NCI-H187 treated with DMSO at 0.1 percent for 48 hours (cell line): ENCODE measurements at places on chromosomes 1 and 21.

- DNase-seq: no peak
Measured at GRCh38 chr1:186094172-186094571, 280.9 kb downstream of the TPR start.

DNA sequence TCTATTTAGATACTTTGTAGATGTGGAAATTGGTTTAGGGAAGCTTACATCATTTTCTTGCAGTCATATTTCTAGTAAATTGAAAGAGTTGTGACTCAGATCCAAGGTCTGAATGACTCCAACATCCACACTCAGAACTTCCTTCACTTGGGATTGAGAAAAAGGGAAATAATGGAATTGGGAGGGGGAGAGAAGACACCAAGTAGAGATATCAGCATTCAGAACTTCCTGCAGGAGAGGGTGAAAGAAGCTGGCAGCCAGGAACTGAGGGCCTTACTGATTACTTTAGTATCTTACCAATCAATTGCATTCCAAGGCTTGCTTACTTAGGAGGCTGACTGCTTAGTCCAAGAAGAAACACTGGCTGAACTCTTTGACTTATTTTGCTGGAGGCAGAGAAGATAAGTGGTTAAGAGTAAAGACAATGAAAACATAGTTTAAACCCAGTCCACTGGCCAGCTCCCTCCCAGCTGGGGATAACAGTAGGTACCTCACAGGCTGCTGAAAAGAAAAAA is 21.7 kb downstream of the APP start:
- no peak for DNase-seq

- DNase-seq: no peak
Measured at GRCh38 chr1:160662910-160663309, 16.1 kb upstream of the SLAMF1 start.

- no peak for DNase-seq
Measured at GRCh38 chr1:203453616-203454015, 22.0 kb upstream of the PRELP start.

DNA sequence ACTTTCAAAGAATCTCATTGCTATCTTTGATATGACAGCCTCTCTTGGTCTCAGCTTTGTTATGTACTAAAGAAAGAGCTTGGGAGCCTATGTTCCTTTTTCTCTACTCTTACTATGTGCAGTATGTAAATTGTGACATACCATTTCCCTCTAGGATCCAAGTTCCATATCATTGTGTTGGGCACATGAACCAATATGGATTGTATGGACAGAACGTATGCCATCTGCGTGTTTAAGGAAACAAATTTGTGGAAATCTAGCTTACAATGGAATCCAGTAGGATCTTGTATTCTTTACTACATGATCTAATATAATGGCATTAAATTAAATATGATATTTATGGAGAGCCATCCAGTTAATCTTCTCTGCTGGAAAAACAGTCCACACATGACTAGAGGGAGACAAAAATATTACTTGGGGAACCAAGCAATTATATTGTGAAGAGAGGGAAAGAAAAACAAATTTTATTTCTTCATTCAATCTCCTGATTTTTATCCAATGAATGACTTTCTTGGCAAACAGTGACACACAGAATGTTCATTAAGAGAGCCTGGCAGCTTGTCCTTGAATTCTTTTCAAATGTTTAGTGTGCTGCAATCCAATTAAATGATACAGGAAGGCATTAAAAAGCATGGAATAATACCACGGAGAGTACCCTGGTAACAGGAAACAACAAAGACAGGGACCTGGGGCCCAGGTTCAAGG is 106.5 kb upstream of the DAB1 start:
- DNase-seq: no peak

DNA sequence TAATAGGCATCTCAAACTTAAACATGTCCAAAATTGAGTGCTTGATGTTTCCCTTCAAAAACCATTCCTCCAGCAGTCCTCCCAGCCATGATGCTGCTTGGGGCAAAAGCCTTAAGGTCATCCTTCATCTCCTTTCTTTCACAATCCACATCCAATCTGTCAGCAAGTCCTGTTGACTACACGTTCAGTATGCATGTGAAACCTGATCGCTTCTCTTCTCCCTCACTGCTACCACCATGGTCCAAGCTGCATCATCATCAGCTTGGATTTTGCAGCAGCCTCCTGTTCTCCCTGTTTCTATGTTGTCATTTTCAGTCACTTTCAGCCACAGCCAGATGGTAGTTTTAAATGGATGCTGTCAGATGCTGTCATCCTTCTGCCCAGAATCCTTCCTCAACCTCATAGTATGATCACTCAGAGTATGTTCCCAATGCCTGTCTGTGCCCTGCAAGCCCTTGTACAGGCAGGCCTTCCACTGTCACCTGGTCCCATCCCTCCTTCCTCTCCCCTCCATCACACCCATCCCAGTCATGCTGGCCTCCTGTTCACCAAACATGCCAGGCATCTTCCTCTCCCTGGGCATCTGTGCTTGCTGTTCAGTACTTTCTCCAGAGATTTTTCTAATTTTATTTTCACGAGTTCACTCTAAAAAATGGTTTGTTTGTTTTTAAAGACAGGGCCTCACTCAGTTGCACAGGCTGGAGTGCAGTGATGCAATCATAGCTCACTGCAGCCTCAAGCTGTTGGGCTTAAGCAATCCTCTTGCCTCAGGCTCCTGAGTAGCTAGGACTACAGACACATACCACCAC is 66.0 kb downstream of the SYDE2 start:
- DNase-seq: no peak

GRCh38 chr1:69109277-69109676 is 458.4 kb upstream of the LRRC7 start:
- DNase-seq: no peak

DNA sequence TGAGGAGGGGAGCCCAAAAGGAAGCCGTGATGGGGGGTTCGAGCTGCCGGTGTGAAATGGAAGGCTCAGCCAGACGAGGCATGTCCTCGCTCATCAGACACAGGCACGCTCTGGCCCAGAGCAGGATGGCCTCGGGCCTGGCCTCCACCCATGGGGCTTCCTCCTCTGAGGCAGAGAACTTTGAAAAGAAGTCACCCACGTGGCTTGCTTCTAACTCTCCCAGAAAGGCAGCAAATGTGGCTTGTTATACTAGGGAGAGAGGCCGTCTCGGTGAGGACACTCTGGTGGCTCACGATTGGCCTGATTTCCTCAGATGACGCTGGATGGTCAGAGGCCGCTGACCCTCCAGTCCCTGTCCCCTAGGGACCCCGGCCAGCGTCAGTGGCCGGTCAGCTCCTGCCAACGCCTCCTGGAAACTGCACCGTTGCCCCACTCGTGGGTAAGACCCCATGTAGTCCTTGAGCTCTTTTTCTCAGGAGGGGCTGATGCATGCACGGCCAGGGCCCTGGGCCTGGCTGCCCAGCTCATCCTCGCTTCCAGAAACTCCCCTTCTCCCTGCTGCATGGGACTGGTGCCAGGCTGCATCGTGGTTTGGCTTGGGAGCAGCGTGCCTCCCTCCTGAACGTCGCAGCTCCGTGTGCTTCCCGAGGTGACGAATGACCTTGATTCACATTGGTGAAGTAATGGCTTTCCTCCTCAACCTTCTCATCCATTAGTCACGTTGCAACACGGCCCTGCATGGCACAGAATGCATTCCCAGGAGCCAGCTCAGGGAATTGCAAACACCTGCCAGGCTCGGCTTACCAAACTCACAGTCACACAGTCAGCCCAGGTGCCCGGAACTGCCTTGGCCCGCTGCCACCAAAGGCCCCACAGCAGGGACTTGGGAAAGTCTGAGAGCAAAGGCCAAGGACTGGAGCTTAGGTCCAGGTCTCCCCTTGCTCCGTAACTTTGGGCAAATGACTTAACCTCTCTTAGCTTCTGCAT is 58.8 kb downstream of the TOMM20 start:
- DNase-seq: no peak

DNA sequence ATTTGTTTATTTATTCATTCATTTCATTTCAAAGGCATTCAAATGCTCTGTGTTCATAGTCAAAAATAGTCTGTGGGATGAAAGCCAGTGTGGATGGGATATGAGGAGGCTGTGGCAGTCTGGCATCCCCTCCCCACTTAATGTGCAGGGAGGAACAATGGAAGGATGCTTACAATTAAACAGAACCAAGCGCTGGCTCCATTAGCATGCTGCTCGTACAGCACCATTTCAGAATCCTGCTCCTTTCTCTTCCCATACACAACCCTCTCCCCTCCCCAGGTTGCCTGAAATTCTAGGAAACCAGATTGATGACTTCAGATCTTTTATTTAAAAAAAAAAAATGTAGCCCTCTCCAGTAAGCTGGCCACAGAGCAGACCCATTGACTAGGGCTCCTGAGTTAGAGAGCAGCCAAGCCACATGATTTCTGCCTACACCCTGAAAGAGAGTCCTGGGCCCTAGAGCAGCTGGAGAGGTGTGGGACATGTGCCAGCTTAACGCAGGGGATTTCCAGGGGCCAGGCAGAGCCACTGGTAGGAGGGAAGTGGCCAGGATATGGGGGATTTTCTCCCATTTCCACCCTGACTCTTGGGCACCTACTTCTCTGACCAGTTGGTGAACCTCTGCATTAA is 205.2 kb downstream of the ASTN1 start:
- DNase-seq: no peak

- DNase-seq: no peak
Measured at GRCh38 chr1:181089017-181089675, 646 bp downstream of the IER5 start.

DNA sequence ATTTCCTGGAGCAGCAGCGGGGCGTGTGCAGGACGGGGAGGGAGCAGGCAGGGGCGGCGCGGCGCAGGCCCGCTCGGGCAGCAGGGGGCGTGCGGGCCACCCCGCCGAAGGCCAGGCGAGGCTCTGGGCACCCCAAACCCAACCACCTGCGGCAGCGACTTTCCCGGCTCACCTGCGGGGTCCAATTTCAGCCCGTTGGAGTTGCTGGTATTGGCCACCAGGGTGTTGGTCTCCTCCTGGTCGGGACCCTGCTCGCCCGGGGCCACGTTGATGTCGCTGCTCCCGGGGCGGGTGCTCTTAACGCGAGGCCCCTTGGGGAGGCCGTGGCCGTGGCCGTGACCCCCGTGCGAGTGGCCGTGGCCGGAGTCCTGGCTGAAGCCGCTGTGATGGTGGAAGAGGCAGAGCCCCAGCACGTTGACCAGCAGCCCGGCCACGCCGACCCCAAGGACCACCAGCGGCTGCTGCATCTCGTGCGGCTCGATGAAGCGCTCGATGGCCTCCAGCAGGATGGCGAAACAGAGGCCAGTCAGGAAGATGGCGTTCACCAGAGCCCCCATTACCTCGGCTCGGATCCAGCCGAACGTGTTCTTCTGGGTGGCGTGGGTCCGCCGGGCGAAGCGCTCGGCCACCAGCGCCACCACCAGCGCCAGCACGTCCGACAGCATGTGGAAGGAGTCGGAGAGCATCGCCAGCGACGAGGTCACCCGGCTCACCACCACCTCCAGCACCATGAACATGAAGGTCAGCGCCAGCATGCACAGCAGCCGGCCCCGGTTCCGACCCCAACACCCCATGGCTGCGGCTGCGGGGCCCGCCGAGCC is 932 bp downstream of the SLC30A1 start:
- no peak for DNase-seq

DNA sequence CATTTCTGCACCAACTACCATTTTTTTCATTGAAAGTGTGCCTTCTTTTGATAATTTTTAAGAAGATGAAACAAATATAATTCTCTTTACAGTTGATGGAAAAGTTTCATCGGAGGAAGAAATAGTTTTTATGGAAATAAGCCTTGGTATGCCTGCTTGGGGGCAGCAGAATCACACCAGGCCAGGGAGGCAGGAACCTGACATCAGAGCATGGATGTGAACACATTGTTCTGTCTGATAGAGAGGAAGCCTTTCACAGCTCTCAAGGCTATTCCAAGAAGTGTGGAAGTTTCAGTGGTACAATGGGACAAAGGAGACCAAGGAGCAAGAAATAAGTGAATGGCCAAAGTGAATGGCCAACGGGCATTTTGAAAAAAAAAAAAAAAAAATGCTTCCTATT is 162.2 kb upstream of the KCNK2 start:
- no peak for DNase-seq

- DNase-seq: no peak
Measured at GRCh38 chr1:220093361-220094015, 444 bp upstream of the IARS2 start.
